Uterus (tissue), 4 donors: ENCODE measurements at places on chromosomes 1 and 21. TPM values are rescaled to one million over a fixed set of nuclear protein-coding genes. Genes with fewer than 3 reads are reported as not detected.

KCNE2 gene
- not detected for total RNA-seq

DNA sequence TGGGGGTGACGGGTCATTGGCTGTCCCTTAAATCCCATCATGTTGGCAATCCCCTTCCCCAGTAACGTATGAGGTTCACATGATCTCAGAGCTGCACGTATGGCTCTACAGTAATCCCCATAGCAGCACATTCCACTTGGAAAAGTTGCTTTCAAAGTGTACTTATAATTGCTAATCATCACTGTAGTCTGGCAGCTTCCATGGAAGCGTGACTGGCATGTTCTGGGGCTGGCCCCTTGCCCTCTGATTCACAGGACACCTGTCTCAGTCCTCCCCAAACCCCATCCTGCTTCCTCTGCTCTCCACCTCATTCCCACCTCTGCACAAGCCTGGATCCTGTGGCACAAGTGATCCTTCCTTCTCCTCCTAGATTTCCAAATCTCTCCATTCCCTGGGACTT is 102.2 kb downstream of the TSEN15 start:
- no peaks in the 10 kb centered on the region for H3K36me3 ChIP-seq
- H3K27ac ChIP-seq, result no peak overlapping the region
- H3K4me1 ChIP-seq, result no peaks in the 10 kb centered on the region
- no peak for DNase-seq
- H3K27me3 ChIP-seq, result no peaks in the 10 kb centered on the region
- no peak overlapping the region for H3K4me3 ChIP-seq

DNA sequence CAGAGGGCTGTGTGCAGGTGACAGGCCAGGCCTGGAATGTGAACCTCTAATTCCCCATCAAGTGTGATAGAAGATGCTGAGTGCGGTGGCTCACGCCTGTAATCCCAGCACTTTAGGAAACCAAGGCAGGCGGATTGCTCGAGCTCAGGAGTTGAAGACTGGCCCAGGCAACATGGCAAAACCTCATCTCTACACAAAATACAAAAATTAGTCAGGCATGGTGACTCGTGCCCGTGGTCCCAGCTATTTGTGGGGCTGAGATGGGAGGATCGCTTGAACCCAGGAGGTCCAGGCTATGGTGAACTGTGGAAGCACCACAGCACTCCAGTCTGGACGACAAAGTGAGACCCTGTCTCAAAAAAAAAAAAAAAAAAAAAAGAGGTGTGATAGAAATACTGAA is 40.1 kb upstream of the PUM1 start:
- no peak overlapping the region for H3K4me3 ChIP-seq
- no peaks in the 10 kb centered on the region for H3K27me3 ChIP-seq
- no peaks in the 10 kb centered on the region for H3K36me3 ChIP-seq
- DNase-seq, result no peak
- H3K4me1 ChIP-seq, result no peaks in the 10 kb centered on the region

SPRR1B gene
- total RNA-seq, result not detected

GRCh38 chr1:33370301-33370700 is 49.4 kb upstream of the A3GALT2 start:
- no peak overlapping the region for H3K27ac ChIP-seq
- no peaks in the 10 kb centered on the region for H3K36me3 ChIP-seq
- no peak for DNase-seq
- no peaks in the 10 kb centered on the region for H3K27me3 ChIP-seq
- H3K4me3 ChIP-seq, result no peak overlapping the region

IGSF5 gene
- total RNA-seq, result not detected

OR2T29 gene
- not detected for total RNA-seq

AVPR1B gene
- not detected for total RNA-seq

- no peaks in the 10 kb centered on the region for H3K36me3 ChIP-seq
- H3K27me3 ChIP-seq, result no peaks in the 10 kb centered on the region
- H3K4me1 ChIP-seq, result no peaks in the 10 kb centered on the region
- no peak for DNase-seq
- H3K27ac ChIP-seq, result no peak overlapping the region
- no peak overlapping the region for H3K4me3 ChIP-seq
These were observed 33.7 kb upstream of the PLA2G2C start for GRCh38 chr1:20220036-20220435.

DNA sequence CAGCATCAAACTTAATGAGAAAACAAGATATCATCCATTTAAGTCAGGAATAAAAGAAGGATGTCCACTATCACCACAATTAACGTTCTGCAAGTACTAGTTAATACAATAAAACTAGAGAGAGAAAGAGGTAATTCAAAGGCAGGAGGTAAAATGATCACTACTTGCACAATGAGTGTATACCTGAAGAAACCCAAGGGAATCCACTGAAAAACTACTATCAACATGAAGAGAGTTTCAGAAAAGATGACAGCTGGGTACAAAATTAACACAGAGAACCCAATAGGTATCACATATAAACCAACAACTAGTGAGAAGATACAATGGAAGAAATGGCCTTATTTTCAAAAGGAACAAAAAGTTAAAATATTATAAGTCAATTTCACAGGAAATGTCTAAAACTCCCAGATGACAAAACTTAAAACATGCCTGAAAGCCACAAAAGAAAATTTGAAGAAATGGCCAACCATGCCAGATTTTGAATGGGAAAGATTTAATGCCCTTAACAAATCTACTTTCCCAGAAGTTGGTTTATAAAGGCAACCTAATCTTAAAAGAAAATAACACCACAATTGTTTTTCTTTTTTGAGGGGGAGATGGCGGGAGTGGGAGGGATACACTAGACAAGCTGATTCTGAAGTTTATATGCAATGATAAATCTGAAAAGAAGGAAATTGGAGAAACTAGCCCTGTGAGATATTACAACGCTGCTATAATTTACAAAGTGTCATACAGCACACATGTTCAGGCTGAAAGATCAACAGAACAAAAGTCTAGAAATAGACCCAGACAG is 17.8 kb downstream of the VPS26C start:
- no peak overlapping the region for H3K27ac ChIP-seq
- H3K4me1 ChIP-seq, result peaks cover 4% of the 10 kb centered on the region
- H3K36me3 ChIP-seq, result no peaks in the 10 kb centered on the region
- no peak overlapping the region for H3K4me3 ChIP-seq

DNA sequence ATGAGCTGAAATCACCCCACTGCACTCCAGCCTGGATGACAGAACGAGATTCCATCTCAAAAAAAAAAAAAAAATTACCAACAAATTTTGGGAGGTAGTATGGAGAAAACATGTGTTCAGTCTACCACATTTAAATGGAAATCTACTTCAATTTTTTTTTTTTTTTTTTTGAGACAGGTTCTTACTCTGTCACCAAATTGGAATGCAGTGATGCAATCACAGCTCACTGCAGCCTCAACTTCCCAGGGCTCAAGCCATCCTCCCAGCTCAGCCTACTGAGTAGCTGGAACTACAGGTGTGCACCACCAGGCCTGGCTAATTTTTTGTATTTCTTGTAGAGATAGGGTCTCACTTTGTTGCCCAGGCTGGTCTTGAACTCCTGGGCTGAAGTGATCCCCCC is 82.1 kb downstream of the GFI1 start:
- no peak overlapping the region for H3K27ac ChIP-seq
- no peaks in the 10 kb centered on the region for H3K36me3 ChIP-seq
- no peaks in the 10 kb centered on the region for H3K27me3 ChIP-seq
- no peaks in the 10 kb centered on the region for H3K4me1 ChIP-seq
- H3K4me3 ChIP-seq, result no peak overlapping the region
- no peak for DNase-seq

DNA sequence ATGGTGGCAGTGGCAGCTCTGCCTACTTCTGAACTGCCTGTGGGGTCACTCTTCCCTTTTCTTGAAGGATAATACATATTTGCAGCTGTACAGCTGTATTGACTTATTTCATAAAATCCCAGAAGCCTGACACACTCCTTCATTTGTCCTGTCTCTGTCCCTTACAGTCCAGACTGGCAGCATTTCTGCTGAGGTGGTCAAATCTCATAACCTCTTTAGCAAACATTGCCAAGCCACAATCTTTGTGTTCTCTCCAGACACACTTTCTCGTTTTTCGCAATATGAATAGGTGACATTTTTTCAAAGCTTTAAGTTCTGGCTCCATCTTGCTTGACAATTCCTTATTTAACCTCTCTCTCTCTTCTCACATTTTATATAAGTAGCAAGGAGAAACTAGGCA is 15.2 kb downstream of the LY9 start:
- no peaks in the 10 kb centered on the region for H3K36me3 ChIP-seq
- no peaks in the 10 kb centered on the region for H3K27me3 ChIP-seq
- H3K27ac ChIP-seq, result no peak overlapping the region
- H3K4me3 ChIP-seq, result no peak overlapping the region
- H3K4me1 ChIP-seq, result no peaks in the 10 kb centered on the region
- no peak for DNase-seq

DNA sequence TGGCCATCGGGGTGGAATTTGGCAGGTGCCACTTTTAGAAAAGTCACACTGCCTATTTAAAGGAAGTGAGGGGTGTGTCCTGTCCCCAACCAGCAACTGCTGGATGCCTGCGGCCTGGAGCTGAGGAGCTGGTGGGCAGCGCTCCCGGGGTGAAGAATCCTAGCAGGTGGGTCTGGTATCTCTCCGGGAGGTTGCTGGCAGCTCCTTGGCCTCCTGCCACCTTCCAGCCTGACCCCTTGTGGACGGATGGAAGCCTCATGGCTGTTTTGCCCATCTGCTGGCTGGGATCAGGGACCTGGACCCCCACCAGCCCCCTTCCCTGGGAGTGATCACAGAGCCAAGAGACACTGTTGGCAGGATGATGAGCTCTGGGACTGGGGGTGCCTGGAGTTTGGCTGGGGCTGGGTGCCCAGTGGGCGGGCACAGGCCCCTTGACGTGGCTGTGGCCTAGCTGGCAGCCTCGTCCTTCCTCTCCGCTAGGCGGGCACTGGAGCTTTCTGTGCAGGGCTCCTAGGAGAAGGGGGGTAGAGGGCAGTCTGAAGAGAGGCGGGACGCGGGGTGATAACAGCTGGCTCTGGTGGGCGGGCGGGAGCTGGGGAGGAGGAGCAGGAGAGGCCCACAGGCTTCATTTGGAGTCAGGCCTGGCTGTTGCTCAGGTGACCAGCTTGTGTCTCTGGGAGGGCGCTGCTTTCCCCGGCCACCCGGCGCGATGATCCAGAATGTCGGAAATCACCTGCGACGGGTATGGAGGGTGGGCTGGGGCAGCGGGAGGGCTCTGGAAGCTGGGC is at the start of gene ACOT11:
TSS of gene ACOT11 (plus strand) at position 628 of the 788 bp plus-strand sequence. CDS start at position 710, 82 bp downstream.
- H3K27ac ChIP-seq, result peak within 1 kb of the TSS; percentile 78
- peaks cover 5% of the 10 kb centered on the region for H3K4me1 ChIP-seq
- H3K36me3 ChIP-seq, result no peaks in the 10 kb centered on the region
- H3K27me3 ChIP-seq, result no peaks in the 10 kb centered on the region
- DNase-seq, result peak; percentile 93
- H3K4me3 ChIP-seq, result peak within 1 kb of the TSS; percentile 11

GRCh38 chr1:9822897-9823692 is 670 bp downstream of the CLSTN1 start:
- DNase-seq, result peak; percentile 54
- no peaks in the 10 kb centered on the region for H3K27me3 ChIP-seq
- H3K4me1 ChIP-seq, result peaks cover 10% of the 10 kb centered on the region
- H3K27ac ChIP-seq, result peak overlapping the region; percentile 98
- H3K36me3 ChIP-seq, result no peaks in the 10 kb centered on the region

DNA sequence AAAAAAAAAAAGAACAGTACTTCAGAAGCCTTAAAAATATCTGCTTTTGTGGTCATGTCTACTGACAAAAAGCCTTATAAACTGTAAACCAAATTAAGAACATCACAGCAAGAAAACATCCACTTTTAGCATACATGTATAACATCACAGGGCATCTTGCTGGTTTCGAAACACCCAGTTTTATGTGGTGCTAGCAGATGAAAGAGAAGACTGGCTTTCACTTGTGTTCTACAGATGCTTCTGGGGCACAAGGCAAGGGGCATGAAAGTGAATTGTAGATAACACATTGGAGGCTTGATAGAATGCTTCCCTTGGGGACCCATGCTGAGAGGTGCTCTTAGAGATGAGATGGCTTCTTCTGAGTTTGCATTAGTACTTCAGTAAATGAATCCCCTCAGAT is 543.7 kb upstream of the PKN2 start:
- H3K27me3 ChIP-seq, result no peaks in the 10 kb centered on the region
- H3K4me1 ChIP-seq, result no peaks in the 10 kb centered on the region
- H3K36me3 ChIP-seq, result no peaks in the 10 kb centered on the region
- no peak overlapping the region for H3K4me3 ChIP-seq
- DNase-seq, result no peak
- H3K27ac ChIP-seq, result no peak overlapping the region

- no peaks in the 10 kb centered on the region for H3K27me3 ChIP-seq
- no peak overlapping the region for H3K27ac ChIP-seq
- no peaks in the 10 kb centered on the region for H3K36me3 ChIP-seq
- no peak for DNase-seq
- no peaks in the 10 kb centered on the region for H3K4me1 ChIP-seq
These were observed 19.2 kb downstream of the NRDC start for GRCh38 chr1:51859333-51859732.

- H3K4me3 ChIP-seq, result no peak overlapping the region
- H3K4me1 ChIP-seq, result peaks cover 8% of the 10 kb centered on the region
- no peak for DNase-seq
- H3K36me3 ChIP-seq, result no peaks in the 10 kb centered on the region
- no peaks in the 10 kb centered on the region for H3K27me3 ChIP-seq
These were observed 13.1 kb downstream of the EVA1C start for GRCh38 chr21:32425628-32426027.

- no peak for DNase-seq
- H3K27me3 ChIP-seq, result no peaks in the 10 kb centered on the region
- H3K4me1 ChIP-seq, result peaks cover 5% of the 10 kb centered on the region
- H3K4me3 ChIP-seq, result no peak overlapping the region
- H3K27ac ChIP-seq, result no peak overlapping the region
- no peaks in the 10 kb centered on the region for H3K36me3 ChIP-seq
These were observed 1.8 kb downstream of the MFN2 start for GRCh38 chr1:11982010-11982392.

DNA sequence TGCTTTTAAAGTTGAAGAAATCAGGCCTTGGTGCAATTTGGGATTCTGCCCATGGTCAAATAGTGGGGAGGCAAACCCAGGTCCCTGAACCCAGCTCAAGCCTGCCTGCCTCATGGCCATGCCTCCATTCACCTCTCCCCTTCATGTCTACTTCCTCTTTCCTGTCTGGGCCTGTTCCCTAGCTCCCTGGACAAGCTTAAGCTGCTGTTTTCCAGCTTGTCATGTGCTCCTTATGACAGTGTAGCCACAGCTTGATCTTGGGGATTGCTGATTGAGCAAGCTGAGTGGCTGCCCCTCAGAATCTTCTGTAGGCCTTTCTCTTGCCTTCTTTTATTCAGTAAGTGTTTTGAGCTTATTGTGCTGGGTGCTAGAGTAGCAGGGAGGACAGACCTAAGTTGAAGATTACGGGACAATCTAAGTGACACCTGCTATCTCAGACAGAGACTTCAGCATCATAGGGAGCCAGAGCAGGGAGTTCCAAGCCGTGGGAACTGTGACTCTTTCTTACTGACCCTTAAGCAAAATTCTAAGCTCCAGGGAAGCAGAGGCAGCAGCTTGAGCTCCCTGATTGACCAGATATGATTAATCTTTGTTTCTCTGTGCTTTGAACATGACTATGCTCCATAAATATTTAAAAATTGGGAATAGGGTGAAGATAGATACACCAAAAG is 520 bp upstream of the MR1 start:
- peak overlapping the region; percentile 82 for H3K27ac ChIP-seq
- H3K27me3 ChIP-seq, result no peaks in the 10 kb centered on the region
- no peak for DNase-seq
- peak overlapping the region; percentile 41 for H3K4me3 ChIP-seq
- H3K4me1 ChIP-seq, result peaks cover 10% of the 10 kb centered on the region

GRCh38 chr1:195481293-195481692 is 1126.9 kb downstream of the KCNT2 start:
- no peak for DNase-seq
- no peak overlapping the region for H3K4me3 ChIP-seq
- no peaks in the 10 kb centered on the region for H3K4me1 ChIP-seq
- H3K36me3 ChIP-seq, result no peaks in the 10 kb centered on the region
- no peaks in the 10 kb centered on the region for H3K27me3 ChIP-seq
- no peak overlapping the region for H3K27ac ChIP-seq

- H3K27me3 ChIP-seq, result no peaks in the 10 kb centered on the region
- no peak overlapping the region for H3K27ac ChIP-seq
- H3K4me1 ChIP-seq, result no peaks in the 10 kb centered on the region
- DNase-seq, result no peak
These were observed 33.3 kb downstream of the TMPRSS15 start for GRCh38 chr21:18370301-18370700.
